ENCODE measurements at places on chromosomes 12 and 14. TPM values are rescaled to one million over a fixed set of nuclear protein-coding genes. Genes with fewer than 3 reads are reported as not detected.

IFI27 gene
- total RNA-seq = 1.7 TPM

GRCh38 chr12:29320295-29321085, 60.5 kb downstream of the ERGIC2 start:
- DNase-seq = no peak

DNA sequence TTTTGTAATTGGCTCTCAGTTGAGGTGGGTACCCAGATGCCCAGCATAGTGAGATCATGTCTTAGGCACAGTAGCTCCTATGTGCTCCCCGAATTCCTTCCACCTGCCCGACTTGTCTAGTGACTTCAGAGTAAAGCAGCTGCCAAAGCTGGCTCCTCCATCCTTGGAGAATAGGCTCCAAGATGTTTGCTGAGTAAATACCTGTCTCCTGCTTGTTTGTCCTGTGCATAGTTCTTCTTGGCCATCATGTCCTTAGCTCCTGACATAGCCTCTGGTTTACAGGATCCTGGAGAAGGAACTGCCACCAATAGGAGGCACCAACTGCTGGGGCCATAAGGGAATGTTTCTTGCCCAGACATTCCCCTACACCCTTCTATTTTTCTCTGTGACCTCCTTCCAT, 52.6 kb upstream of the CISTR start:
- no peak for DNase-seq

DNA sequence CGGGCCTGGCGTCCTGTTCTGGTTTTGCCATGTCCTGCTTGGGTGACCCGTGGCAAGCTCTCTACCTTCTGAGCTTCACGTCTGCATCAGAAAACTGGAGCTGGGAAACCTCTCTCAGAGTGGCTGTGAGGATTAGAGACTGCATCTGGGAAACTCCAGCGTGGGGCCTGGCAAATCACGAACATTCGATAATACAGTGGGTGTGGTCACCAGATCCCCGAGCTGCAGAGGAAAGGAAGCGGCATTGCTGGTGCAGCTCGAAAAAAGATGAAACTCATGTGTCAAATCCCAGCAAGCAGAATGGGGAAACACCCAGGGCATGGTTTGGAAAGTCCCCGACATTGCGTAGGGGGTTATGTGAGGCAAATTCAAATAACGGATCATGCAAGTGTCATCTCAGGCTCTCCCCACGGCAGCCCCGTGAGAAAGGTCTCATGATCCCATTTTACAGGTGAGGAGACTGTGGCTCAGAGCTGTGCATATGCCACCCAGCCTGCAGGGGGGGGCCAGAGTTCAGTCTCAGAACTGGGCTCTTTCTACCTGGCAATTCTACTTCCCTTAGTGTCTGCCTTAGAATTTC, 98.1 kb upstream of the VRK1 start:
- peak; percentile 4 for DNase-seq

GRCh38 chr12:93502802-93503623, 35.7 kb downstream of the MRPL42 start:
- DNase-seq = peak; percentile 79

- DNase-seq = no peak
Observed at GRCh38 chr12:108254030-108254429, 85.1 kb downstream of the CMKLR1 start.

DNA sequence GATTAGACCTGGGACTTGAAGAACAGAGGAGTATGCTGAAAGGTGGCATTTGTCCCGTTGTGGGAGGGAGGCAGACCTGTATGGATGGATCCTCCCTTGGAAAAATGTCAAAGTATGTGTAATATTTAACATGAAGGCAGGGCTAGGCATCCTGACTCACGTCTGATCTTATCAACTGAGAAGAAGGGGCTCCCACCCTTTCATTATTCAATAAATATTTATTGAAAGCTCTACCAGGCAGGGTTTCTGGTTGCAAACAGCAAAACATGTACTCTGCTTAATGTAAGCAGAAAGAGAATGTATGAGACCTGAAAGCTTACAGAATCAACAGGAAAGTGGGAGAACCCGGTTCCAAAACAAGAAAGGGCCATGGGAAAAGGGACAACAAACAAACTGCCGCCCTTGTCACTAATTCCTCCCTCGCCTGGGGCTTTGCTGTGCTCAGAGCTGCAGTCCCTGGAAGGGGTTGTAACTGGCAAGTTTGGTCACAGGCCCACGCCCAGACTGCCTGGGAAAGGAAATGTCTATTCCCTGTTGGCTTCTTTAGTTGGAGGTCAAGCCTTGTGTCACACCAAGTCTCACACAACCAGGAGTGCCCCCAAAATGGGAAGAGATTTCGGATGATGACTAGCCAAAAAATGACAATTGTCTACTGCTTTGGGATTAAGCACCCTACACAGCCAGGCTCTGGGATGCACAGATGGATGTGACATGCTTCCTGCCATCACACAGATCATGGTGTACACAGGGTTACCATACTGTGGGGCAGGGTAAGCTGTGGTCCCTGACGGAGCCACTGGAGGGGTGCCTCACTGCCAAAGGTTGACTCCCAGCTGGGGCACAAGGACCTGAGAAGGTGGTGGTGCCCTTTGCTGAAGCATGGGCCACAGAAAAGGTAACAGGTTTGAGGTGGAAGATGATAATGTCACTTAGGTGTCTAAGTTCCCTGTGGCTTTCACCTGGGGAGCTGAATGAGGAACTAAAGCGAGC, 36.8 kb downstream of the RAB35 start:
- DNase-seq = no peak

All from CD4-positive, alpha-beta T cell (primary cell).